ENCODE measurements at places on chromosomes 5 and 9.

- DNase-seq, result no peak
Observed at GRCh38 chr9:6194934-6195333, 20.7 kb upstream of the IL33 start.

DNA sequence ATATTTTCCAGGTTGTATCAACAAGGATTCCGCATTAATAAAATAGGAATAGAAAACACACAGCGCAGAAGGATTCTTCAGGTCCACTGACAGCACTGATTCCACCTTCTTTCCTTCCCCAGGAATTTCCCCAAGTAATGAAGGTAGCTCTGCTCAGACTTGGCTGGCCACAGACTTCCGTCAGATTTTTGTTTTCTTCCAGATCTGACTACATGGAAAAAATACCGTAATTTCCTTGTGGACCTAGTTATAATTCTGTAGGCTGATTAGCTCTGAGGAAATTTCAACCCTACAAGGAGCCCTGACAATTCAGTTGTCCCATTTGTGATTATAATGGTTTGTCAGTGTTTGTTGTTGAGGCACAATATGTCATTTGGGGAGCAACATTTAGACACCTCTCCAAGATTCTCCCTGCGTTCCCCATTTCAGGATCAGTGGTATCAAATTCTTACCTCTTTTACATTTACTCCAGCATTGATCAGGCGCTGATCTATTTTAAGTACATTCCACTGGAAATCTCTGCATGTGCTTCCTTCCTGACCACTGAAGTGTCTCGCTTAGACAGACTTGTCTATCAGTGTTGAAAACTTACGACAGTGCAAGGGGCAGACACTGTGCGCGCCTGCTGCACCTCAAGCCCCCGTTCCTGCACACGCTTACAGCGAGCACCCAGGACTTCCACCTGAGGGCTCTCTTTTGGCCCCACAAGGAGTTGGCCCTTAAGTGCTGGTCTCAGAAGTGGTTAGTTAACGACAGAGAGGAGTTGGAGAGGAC, 94.8 kb downstream of the LHFPL2 start:
- DNase-seq, result no peak

DNA sequence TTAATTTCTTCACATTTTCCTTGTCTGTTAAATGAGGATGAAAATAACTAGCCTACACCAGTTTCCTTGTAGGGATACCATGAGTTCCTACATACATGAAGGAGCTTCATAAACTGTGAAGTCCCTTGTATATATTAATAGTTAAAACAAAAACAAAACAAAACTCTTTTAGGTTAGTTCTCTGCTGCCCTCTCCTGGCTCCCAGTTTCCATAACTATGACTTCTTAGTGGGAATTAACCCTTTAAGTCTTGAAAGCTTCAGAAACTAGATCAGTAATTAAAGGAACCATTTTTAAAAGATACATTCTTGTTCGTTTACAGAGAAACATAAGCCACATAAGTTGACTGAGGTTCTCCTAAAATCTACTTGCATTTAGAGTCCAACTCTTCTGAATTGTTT, 500.0 kb upstream of the C9orf72 start:
- DNase-seq, result no peak

GRCh38 chr9:34719021-34719768, 9.3 kb upstream of the CCL21 start:
- no peak for DNase-seq

GRCh38 chr5:6859951-6860638, 146.9 kb downstream of the TENT4A start:
- DNase-seq, result no peak

- DNase-seq, result peak; percentile 55
Observed at GRCh38 chr5:68239487-68239886, 23.9 kb downstream of the PIK3R1 start.

GRCh38 chr5:139634541-139634940, 13.6 kb upstream of the CXXC5 start:
- no peak for DNase-seq

DNA sequence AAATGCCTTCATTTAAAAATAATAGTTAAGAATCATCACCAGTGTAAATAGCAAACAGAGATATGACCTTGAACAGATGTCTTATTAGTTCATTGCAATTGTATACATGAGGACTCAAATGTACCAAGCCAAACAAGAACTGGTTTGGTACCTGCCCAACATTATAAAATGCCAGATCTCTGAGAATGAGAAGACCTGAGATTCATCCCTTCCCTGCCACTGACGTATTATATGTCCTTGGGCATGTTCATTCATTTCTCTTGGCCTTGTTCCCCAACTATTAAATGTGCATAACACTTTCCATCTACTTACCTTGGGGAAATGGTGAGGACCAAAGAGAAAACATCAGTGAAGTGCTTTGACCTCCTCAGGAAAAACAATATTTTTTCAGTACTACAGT, 33.6 kb upstream of the ERBIN start:
- no peak for DNase-seq

GRCh38 chr9:4665357-4665756, 923 bp downstream of the SPATA6L start:
- DNase-seq, result no peak

DNA sequence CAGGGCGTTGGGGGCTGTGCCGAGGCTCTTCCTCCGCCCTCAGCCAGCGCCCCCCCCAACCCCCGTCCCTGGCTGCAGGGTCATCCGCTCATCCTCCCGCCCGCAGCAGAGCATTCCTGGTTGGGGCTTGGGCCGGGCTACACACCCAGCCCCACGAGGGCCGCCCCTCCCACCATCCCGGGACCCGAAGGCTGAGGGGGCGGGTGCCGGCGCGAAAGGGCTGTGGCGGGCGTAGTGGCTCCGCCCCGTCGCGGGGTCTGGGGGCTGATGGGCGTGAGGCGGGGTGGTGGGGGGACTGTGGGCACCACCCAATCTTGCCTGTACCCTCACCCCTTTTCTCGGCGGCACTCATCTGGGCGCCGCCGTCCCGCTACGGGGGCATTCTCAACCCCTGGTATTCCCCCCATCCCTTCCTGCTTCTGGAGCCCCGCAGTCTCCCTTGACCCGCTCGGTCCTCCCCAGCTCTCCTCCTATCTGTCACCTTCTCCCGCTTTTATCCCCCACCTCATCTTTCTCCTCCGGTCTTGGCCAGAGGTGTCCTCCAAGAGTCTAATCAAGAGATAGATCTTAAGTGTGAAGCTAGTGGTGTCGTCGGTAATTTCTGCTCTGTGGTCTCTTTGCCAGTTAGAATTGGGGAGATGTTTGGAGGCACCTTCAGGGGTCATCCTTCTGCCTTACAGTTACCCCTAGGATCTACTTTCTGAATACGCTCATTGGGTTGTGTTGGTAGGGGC, 1.6 kb downstream of the FER start:
- peak; percentile 27 for DNase-seq

DNA sequence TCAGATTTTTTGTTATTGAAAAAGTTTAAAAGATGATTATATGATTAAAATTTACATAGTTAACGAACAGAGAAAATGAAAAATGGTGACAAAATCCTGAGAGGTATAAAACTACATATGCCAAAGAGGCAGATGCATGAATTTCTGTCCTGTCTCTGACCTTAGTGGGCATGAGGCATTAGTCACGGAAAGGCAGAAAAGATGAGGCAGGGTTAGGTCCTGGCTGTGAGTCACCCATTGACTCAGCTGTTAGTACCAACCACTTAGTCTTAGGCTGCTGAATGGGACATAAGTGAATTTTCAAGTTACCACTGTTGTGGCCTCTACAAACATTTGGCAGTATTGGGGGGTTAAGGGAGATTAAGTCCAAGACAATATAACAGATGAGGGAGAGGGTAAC, 33.1 kb downstream of the RASA1 start:
- no peak for DNase-seq

- DNase-seq, result no peak
Observed at GRCh38 chr5:90293931-90294330, 115.6 kb downstream of the CETN3 start.

DNA sequence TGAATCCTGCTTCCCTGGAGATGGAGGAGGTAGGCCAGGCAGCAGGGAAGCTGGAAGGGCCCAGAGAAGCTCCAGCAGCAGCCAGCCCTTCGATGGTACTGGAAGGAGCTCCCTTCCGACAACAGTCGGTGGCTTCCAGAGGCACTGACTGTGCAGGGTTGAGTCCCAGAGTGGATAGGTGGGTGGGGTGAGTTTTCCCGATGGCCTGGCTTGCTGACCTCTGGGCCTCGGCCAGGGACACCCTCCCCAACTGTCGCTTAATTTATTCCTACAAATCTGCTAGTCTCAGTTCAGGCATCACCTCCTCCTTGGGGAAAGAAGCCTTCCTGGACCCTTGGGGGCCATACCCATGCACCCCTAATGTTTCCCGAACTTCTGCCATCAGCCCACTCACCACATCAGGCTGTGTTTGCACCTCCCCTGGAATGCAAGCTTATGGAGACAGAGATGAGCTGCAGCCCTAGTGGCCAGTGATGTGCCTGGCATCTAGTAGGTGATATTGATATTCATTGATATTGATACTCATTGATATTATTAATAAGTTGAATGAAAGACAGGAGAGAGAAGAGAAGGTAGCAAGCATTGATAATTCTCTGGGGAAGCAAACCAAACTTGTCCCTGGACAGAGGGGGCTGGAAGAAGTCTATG, 104.6 kb upstream of the BOD1 start:
- DNase-seq, result no peak

GRCh38 chr5:34656700-34657273, 659 bp downstream of the RAI14 start:
- DNase-seq, result no peak

- no peak for DNase-seq
Observed at GRCh38 chr9:103731541-103731940, 362.6 kb upstream of the SMC2 start.

DNA sequence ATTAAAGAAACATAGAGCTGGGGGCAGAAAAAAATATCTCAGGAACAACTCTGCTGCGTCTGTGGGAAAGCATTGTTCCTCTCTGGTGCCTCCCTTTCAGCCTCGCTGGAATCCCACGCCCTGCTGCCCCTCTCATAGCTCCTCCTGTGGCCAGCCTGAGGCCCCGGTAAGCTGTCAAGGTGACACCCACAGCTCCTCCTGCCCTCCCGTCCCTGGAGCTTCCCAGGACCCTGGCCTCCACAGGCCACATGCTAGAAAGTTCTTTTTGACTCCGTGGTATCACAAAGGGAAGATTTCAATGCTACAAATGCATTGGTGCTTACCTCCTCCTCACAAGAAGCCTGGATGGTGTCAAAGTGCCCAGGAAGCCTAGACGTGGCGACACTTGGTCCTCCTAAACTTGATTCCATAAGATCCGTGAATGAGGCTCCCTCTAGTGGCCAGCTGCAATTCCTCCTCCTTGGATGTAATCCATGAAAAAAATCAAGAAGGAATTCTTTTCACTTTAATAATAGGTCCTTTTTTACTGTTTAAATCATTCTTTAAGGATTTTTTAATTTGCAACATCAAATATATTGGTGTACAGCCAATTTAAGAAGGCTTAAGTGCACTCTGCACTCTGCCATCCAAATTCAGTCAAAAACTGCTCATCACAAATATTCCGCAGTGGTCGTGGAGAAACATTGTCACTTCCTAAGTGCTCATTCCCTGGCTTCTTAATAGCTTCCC, 104.9 kb downstream of the CFAP90 start:
- DNase-seq, result peak; percentile 14

DNA sequence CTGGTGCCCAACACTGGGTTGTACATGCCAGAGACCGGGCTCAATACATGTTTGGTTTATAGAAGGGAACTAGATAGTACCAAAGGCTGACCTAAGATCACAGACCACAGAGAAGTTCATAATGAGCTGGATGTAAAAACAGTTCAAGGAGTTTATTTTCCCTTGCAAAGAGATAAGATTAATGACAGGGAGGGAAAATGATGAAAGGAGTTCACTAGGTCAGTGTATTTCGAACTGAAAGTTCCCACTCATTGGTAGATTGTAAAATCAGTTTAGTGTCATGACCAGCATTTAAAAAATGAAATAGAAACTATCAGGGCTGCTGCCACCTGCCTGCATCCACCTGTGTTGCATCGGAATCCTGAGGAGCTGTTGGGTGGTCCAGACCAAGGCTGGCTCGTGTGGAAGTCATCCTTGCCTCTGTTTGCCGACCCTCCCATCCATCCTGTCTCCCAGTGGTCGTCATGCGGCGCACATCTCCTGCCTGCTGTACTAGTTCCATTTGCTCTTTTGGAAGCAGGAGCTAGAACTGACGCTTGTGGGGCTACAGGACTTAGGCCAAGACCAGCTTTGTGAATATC, 21.1 kb downstream of the TBC1D2 start:
- DNase-seq, result no peak

DNA sequence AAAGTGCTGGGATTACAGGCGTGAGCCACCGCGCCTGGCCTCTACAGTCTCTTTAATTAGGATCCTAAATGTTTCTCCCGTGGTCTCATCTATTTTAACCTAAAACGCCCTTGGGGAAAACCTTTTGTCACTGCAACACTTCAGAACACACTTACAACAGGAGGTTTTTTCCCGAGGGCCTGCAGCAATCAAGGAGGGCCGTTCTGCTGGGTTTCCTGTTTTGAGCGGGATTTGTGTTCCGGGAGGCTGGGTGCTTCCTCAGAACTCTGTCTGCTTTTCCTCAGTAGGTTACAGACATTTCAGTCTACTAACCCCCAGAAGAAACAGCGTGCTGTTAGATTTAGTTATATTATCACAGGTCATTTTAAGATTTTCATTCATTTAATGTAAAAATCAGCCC, 65.4 kb upstream of the IRX4 start:
- DNase-seq, result no peak

- no peak for DNase-seq
Observed at GRCh38 chr5:151448038-151448985, 909 bp downstream of the SLC36A1 start.

DNA sequence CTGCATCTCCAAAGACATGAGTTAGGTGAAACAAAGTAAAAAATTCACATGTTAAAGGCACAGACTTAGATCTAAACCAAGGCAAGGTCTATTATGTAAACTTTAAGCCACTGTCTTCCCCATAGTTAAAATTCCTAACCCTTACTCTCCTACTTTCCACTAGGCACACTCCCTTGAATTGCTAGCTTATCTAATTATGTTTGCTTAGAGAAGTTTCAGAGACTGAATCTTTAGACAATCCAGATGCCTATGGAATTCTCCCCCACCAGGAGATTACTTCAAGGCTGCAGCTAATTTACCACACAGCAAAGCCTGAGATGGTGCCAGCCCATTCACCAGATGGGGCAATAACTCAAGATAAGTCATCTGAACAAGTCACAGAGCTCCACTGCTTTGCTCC, 803.1 kb upstream of the COX7C start:
- DNase-seq, result no peak

GRCh38 chr5:158326256-158326655, 467.3 kb upstream of the CLINT1 start:
- DNase-seq, result no peak

DNA sequence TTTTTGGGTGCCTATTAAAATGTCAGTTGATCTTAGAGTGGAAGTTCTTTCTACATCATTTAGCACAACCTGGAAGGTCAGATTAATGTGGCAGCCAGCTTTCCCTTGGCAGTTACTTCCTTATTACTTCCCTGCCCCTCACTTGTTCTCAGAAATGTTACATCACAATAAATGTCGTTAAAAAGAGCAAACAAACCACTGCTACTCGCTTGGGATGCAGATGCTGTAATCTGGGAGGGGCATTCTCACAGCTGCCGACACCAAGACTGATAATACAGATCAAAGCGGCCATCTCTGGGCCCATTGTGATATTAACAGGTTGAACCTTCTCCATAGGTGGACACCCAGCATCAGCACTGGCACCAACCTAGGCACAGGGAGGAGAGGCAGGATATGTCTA, 29.3 kb downstream of the PLAC8L1 start:
- DNase-seq, result no peak

All from stimulated activated CD4-positive, alpha-beta T cell treated with anti-CD3 and anti-CD28 coated beads, TNF-alpha, amount 100 ng/mL, for 1 hour (primary cell).